ENCODE measurements at places on chromosomes 1 and 21. TPM values are rescaled to one million over a fixed set of nuclear protein-coding genes. Genes with fewer than 3 reads are reported as not detected.

Gene LRRC38
- total RNA-seq = 0.09 TPM

Gene MRPS21
- 35.4 TPM for total RNA-seq

Gene KCNA2
- total RNA-seq = not detected

Gene NCF2
- not detected for total RNA-seq

Gene FMO3
- total RNA-seq = 0.37 TPM

Gene F5
- not detected for total RNA-seq

Gene BSND
- not detected for total RNA-seq

Gene ADORA1
- 0.19 TPM for total RNA-seq

Gene ARPC5
- total RNA-seq = 229 TPM

Gene EPB41
- 36.2 TPM for total RNA-seq

Gene MXRA8
- total RNA-seq = 0.56 TPM

Gene B4GALT3
- 24.8 TPM for total RNA-seq

Gene NTMT2
- total RNA-seq = not detected

Gene TRAF3IP3
- not detected for total RNA-seq

Gene PRDX1
- total RNA-seq = 775 TPM

Gene OPTC
- not detected for total RNA-seq

Gene CDK18
- 1.7 TPM for total RNA-seq

Gene FOXD3
- not detected for total RNA-seq
